Stimulated activated CD4-positive, alpha-beta T cell treated with anti-CD3 and anti-CD28 coated beads, TNF-alpha, amount 100 ng/mL, for 48 hours (primary cell): ENCODE measurements at places on chromosomes 13 and 19.

DNA sequence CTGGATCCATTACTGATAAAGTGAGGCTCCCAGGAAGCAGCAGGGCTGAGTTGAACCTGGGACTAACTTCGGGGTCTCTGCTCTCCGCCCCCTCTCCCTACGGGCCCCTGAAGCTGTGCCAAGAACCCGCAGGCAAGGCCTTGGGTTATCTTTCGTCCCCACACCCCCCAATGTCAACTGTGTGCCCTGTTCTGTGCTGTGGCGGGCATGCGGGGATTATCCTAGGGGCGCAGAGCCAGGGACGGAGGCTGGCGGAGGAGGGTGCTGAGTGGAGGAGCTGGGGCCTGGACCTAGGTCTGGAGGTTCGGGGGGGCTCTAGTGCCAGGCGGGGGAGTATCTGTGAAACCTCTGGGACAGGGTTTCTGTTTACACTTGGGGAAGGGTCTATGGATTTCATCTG, 26.4 kb downstream of the RFX1 start:
- DNase-seq = no peak

DNA sequence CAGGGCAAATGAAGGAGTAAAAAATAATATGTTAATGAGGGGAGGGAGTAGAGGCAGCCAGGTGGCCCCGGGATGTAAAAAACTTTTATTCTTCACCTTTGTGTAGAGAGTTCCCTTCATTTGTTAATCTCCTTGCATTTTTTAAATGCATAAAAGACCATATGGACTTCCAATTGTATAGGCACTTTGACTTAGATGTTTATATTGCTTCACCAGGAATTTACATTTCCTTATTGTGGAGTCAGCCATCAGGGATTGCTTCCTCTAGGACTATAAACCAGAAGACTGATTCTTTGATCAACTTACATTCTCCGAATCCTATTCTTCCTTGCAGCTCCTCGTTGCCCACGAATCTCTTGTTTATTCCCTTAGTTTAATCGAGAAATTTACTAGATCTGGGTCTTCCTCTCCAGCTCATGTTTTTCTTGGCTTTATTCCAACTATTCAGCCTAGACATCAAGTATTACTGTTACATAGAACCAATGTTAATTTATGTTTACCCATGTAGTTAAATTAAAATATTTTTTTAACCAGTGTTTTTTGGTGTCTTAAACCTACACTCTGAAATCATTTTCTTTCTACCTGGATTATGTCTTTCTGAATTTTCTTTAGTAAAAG, 1187.0 kb upstream of the SLC10A2 start:
- DNase-seq = no peak

- no peak for DNase-seq
These were observed 825.8 kb downstream of the GPC5 start for GRCh38 chr13:92224052-92224821.

DNA sequence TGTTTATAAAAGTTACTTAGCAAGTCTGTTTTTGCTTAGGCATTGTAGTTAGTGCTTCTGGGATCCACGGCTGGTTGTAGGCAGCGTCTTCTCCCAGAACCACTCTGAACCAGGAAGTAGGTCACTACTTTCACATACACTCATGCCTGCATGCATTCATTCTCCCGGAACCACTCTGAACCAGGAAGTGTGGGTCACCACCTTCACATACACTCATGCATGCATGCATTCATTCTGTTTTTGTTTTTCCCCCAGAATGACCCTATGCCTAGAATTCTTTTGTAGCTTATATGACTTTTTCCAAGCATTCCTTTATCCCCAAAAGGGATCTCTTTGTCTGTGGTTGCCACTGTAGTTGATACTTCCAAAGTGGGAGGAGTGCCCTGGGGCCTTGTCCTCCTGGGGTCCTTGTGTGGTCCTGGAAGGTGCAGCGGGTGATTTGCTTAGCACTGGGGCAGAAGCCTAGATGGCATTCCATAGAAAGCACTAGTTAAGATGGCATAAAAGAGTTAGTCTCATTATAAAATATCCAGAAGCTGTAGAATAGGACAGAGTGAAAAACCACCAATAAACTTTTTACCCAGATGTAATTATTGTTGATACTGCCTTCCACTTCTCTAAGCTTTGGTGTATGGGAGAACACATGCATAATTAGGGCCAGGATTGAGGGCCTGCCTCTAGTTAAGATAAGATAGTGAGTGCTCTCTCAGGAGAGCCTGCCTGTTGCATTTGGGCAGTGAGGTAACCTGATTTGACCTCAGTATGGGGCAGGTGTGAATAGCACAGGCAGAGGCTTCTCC, 68.6 kb upstream of the TEX29 start:
- DNase-seq = no peak

- DNase-seq = no peak
These were observed 15.9 kb downstream of the BIVM start for GRCh38 chr13:102814793-102815192.

- no peak for DNase-seq
These were observed 192.8 kb upstream of the MAB21L1 start for GRCh38 chr13:35669321-35669720.

- DNase-seq = no peak
These were observed 21.9 kb downstream of the KCTD12 start for GRCh38 chr13:76864259-76864658.

DNA sequence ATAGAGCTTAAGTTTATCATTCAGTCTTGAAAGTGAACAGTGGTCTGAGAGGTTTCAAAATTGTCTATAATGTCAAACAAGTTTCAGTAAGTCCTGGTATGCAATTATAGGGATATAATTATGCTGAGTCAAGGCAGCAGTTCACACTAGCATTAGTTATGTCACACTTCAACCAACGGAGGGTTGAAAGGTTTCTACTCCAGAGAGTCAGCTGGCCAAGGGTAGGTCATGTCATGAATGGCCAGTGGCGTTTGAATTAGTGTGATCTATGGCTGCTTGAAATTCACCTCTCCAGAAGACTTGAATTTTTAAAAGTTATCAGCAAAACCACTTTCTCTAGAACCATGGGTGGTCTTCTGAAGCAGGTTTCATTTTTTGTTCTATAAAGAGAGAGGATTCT, 108.6 kb downstream of the TNFRSF19 start:
- DNase-seq = no peak

GRCh38 chr13:60689571-60689970, 292.6 kb downstream of the TDRD3 start:
- no peak for DNase-seq

- peak; percentile 44 for DNase-seq
These were observed at the start of gene ISYNA1 for GRCh38 chr19:18437491-18438330. Gene ISYNA1, minus strand, starts transcription at chr19:18438133. Its CDS starts 154 bp downstream, at chr19:18437979.

GRCh38 chr19:5927441-5927821, 13.4 kb downstream of the CAPS start:
- DNase-seq = no peak

- no peak for DNase-seq
These were observed 83.1 kb downstream of the TNFSF13B start for GRCh38 chr13:108352599-108352998.

GRCh38 chr19:14616407-14616806, 33.5 kb downstream of the CLEC17A start:
- no peak for DNase-seq

DNA sequence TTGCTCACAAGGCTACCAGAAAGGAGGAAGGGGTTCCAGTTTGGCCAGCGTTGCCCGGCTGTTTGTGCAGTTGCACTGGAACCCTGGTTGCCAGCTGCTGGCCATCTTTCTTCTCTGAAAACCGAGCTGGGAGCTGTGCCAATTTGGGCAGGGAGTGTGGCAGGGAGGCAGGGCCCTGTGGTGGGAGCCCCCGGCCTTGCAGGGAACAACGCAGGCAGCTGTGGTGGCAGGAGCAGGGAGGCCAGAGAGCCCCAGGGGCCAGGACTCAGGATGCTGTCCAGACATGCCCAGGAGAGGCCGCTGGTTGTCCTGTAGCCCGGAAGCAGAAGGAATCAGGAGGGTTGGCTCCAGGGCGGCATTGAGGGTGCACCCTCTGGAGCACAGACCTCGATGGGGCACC, 4.8 kb downstream of the KMT5C start:
- no peak for DNase-seq

- DNase-seq = no peak
These were observed 1.7 kb downstream of the TGFBR3L start for GRCh38 chr19:7916103-7916954.

DNA sequence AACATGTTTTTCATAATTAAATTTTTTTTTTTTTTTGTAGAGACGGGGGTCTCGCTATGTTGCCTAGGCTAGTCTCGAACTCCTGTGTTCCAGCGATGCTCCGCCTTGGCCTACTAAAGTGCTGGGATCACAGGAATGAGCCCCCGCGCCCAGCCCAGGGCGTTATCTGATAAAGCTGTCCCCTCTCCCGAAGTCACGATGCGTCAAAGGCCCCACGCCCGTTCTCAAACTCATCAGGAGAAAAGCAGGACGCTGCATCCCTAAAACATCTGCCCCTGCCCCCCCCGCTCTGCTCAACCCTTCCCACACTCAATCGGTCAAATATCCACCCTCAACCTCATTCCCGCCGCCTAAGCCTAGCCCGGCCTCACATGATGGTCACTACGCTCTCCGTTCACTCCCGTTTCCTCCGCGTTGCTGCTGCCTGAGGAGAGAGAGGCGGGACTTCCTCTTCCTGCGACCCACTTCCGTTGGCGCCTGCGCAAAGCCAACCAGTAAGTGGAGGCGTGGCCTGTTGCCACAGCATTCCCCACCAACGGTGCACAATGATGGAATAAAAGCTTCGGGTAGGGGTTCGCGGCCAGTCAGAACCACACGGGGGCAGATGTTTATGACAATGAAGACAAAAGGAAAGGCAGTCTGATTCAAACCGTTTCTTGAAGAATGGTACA, at the start of gene SNRPD2:
Gene SNRPD2 (minus strand): TSS at position 438 of the 671 bp plus-strand sequence. CDS start 65 bp downstream, at position 373.
- DNase-seq = peak; percentile 86

DNA sequence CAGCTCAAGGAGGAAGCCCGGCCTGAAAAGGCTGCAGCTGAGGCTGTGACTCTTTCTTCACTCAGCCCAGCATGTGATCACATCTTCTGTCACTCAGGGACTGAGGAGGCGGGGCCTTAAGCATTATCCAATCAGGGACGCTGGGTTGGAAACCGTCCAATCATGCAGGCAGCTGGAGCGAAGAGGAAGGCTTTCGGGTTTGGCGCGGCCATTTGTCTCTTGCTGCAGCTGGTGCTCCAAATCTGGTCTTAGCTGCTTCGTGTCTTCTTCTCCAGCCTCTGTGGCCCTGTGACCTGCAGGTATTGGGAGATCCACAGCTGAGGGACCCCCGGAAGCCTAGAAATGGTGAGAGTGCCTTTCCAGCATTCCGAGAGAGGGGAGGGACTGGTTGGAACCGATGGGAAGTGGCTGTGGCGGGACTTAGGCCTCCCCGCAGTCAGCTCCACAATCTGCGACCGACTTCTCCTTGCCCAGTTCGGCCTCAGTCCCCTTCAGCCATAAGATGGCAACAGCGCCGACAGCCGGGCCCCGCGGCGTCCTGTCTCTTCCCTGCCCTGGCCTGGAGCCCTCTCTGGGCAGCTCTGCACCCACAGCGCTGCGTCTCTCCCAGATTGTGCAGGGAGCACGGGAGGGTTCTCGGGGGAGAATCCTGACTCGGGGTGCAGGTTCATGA, at the start of gene ZNF90:
Gene ZNF90 (plus strand): TSS at position 210 of the 673 bp plus-strand sequence. CDS start 133 bp downstream, at position 343.
- DNase-seq = peak; percentile 68

GRCh38 chr13:21688056-21688455, 17.2 kb downstream of the FGF9 start:
- no peak for DNase-seq

- DNase-seq = peak; percentile 17
These were observed 690 bp upstream of the B3GNT8 start for GRCh38 chr19:41427647-41428480.

DNA sequence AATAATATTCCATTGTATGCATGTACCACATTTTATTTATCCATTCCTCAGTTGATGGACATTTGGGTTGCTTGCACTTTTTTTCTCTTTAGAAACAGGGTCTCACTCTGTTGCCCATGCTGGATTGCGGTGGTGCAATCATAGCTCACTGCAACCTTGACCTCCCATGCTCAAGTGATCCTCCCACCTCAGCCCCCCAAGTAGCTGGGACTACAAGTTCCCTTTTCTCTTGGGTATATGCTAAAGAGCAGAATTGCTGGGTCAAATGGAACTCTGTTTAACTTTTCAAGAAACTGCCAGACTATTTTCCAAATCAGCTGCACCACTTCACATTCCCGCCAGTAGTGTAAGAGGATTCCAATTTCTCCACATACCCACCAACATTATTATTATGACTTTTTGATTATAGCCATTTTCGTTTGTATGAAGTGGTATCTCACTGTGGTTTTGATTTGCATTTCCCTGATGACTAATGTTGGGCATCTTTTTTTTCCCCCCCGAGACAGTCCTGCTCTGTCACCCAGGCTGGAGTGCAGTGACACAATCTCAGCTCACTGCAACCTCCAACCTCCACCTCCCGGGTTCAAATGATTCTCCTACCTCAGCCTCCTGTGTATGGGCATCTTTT, 7.6 kb upstream of the IPO5 start:
- no peak for DNase-seq

DNA sequence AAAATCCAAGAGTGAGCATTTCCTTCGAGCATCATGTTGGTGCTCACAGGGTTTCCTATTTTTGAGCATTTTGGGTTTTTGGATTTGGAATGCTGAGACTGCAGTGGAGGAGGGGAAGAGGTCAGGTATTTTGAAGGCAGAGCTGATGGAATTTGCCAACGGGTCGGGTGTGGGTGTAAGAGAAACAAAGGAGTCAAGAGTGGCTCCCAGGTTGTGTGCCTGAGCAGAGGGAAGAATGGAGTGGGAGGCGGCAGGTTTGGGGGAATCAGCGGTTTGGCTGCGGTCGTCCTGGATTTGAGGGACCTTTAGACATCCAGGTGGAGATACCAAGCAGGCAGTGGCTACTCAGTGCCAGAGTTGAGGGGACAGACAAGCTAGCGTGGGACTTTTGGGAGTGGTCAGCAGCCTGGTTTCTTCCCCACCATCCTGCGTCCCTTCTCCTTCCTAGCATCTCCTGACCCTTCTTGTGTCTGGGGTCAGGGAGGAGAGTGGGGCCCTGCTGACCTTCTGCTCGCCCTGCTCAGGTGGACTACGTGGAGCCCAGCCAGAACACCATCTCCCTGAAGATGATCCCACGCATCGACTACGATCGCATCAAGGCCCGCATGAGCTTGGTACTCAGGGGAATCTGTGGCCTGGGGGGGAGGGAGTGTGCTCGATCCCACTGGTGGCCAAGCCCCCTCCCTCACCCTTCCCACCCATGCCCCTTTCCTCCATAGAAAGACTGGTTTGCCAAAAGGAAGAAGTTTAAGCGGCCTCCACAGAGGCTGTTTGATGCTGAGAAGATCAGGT, 14.5 kb upstream of the TIMM50 start:
- no peak for DNase-seq

GRCh38 chr13:111174377-111175114, 59.4 kb downstream of the ARHGEF7 start:
- no peak for DNase-seq

- DNase-seq = no peak
These were observed 28.6 kb upstream of the SLC15A1 start for GRCh38 chr13:98781045-98781444.

- DNase-seq = peak; percentile 58
These were observed 4.8 kb upstream of the TM9SF2 start for GRCh38 chr13:99496184-99497142.
